ENCODE measurements at places on chromosomes 3 and 15. TPM values are rescaled to one million over a fixed set of nuclear protein-coding genes. Genes with fewer than 3 reads are reported as not detected.

Gene IL17RB
- 0.29 TPM for total RNA-seq

Gene EAF2
- 1.4 TPM for total RNA-seq

Gene ILDR1
- total RNA-seq, result not detected

Gene SCG5
- total RNA-seq, result 9.0 TPM

Gene GP5
- total RNA-seq, result 0.36 TPM

Gene PRSS50
- total RNA-seq, result not detected

Gene GCSAM
- 0.36 TPM for total RNA-seq

Gene CISH
- 1.2 TPM for total RNA-seq

Gene ARID3B
- 2.7 TPM for total RNA-seq

Gene THSD4
- total RNA-seq, result 15.6 TPM

Gene ATP8B4
- 1.1 TPM for total RNA-seq

Gene GOLGA6D
- total RNA-seq, result not detected

Gene CIB1
- total RNA-seq, result 21.4 TPM

Gene AMIGO3
- 0.29 TPM for total RNA-seq

Gene KBTBD13
- not detected for total RNA-seq

Gene SLC41A3
- 59.4 TPM for total RNA-seq

Gene HTD2
- 6.2 TPM for total RNA-seq

Gene CHRD
- total RNA-seq, result 0.29 TPM

Gene PLCH1
- 0.36 TPM for total RNA-seq

Gene TM4SF1
- total RNA-seq, result 210 TPM

Gene CSPG4
- 20.3 TPM for total RNA-seq

Gene PPP1R14D
- not detected for total RNA-seq

Gene ALDH1A2
- 1.1 TPM for total RNA-seq

Gene SLC27A2
- not detected for total RNA-seq

Gene CYP11A1
- total RNA-seq, result 2.1 TPM

Gene FMN1
- 9.0 TPM for total RNA-seq

Gene NMNAT3
- total RNA-seq, result 0.59 TPM

Gene EPHB3
- 4.1 TPM for total RNA-seq

Gene RFTN1
- 94.6 TPM for total RNA-seq

Gene CCDC33
- not detected for total RNA-seq

Gene GOLGA8A
- total RNA-seq, result 27.5 TPM

Gene PTX3
- 537 TPM for total RNA-seq

Gene NMD3
- 118 TPM for total RNA-seq

Gene CFAP100
- not detected for total RNA-seq

Gene TMPRSS7
- not detected for total RNA-seq

Gene ANKUB1
- not detected for total RNA-seq

Gene MESP1
- under 0.01 TPM for total RNA-seq

Gene ADAMTS17
- under 0.01 TPM for total RNA-seq

Gene AGBL1
- total RNA-seq, result not detected

Gene CEP152
- total RNA-seq, result 4.3 TPM

Gene PLAAT1
- total RNA-seq, result under 0.01 TPM

Gene FBLN2
- 54.6 TPM for total RNA-seq

Gene MUC4
- total RNA-seq, result not detected

Gene STARD9
- total RNA-seq, result 9.4 TPM

Gene KCNMB3
- total RNA-seq, result 1.8 TPM

Gene CCR9
- not detected for total RNA-seq

Gene B3GALNT1
- total RNA-seq, result 29.2 TPM

Gene ACKR4
- not detected for total RNA-seq
